Ureter (tissue), 1 donor: ENCODE measurements at places on chromosomes 5 and 9. TPM values are rescaled to one million over a fixed set of nuclear protein-coding genes. Genes with fewer than 3 reads are reported as not detected.

DNA sequence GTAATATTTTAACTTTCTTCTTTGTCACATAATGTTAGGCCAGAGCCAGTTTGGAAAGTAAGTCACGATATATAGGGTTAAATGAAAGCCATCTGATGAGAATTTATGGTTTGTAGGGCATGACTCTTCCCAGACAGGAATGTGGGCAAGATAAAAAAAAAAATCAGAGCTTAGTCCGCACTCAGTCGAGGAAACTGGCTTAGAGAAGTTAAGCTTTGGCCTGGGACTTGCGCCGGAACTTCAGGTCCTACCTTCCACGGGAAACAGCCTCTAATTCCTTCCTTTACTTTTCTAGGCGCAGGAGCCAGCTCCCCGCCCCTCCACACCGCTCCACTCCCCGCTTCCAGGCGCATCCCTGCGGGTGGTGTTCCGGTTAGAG lies 475 bp downstream of the DDX31 start:
- no peak for DNase-seq

Gene FRMPD1
- total RNA-seq: not detected

DNA sequence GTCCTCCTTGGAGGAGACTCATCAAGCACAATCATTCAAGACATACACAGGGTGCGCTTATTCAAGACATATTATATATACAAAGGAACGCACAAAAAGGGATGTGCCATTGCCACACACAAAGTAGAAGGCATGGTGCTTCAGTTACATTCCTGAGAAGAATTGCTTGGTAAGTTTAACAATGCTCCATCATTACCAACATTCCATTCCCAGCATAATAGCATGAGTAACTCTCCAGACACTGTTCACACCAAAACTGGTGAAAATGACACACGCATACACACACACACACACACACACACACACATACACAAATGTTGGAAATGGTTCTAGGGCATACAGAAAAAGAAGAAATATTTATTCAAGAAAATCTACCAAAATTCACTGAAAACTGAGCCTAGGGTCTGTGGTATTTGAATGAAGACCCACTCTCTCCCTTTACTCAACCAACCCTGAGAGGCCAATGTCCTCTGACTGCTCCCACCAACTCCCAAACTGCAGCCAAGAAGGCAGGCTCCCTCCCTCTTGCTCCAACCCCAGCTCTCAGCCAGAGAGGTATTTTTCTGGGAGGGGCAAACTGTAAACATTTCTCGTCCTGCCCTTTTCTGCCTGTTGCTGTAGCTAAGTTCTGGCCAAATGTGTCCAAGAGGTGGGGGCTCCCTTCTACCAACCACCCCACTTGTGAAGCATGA lies 19.9 kb downstream of the UGT3A1 start:
- no peak for DNase-seq

Gene TLX3
- not detected for total RNA-seq

Gene RPL7A
- total RNA-seq: 2,501 TPM

- DNase-seq: no peak
Measured at GRCh38 chr9:86939321-86939720, 8.0 kb downstream of the GAS1 start.

Gene USP20
- 42.1 TPM for total RNA-seq

DNA sequence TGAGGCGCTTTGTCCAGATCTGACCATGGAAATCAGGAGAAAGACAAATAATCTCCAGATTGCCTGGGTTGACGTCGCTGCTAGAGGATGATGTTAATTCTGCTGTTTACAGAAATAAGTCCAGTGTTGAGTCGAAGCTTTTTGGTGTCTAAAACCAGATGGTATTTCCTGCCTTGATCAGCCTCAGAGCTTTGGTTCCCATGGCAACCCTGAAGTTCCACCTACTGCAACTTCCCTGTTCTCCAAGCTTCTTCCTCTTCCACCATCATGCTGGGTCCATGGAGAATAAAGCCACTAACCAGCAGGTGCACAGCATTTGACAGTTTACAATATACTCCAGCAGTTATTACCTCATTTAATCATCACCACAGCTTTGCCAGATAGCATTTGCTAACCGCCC lies 18.0 kb upstream of the GABBR2 start:
- DNase-seq: no peak

Gene SV2C
- total RNA-seq: 0.60 TPM

DNA sequence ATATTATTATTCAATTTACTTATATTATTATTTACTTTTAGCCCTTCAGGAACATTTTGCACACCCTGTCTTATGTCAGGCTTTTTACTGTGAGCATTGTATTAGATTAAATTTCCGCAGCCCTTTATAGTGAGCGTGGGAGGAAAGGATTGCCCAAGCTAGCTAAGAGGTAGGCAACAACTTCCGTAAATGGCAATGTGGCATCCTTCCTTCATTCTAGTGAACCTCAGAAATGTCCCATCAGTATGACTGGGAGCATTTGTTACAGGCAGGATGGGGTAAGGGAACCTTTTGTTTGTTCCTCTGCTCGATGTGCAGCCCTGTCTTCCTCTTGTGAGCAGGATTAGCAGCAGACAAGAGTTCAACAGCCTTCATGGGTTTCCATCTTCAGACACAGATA lies 6.2 kb upstream of the CD180 start:
- no peak for DNase-seq

DNA sequence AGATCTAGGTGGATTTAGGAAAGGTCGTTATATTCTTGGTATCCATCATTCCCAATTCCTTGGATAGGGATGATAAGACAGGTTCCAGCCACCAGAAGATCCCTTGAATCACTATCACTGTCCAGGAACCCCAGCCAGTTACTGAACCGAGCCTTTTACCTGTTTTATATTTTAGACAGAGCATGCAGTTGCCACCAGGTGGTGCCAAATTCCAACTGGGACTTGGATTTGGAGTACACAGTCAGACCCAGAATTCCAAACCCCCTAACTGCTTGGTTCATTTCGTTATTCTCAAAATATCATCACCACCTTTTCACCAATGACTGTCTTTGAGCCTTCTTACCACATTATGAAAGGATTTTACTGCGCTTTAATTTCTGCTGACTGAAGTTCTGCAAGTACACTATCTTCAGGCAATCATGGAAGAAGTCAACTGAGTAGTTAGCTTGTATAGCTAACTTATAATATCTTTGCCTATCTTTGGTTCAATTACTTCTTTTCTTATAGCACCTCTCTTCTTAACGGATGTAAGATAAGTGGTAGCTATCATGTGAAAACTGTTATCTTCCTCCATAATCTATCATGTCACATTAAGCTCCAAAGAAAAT lies 191.8 kb downstream of the PRR16 start:
- no peak for DNase-seq

Gene CDH18
- total RNA-seq: not detected

Gene FGFR4
- 6.4 TPM for total RNA-seq

- DNase-seq: no peak
Measured at GRCh38 chr5:132115375-132115774, 41.8 kb downstream of the CSF2 start.

DNA sequence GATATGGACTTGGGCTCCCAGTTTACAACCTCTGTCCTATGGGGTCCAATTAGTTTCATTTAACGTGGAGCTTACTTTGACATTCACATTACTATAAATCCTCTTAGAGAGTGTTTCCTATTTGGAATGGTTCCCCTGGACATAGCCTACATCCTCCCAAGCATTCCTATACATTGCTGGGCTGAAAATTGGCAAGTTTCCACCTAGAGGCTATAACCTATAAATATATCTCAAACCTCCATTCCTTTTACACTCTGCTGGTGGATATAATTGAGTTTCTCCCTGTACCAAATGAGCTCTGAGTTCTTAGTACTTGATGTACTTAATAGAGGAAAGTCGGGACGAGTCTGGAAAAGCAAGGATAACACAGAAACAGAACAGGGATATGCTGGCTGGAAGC lies 172.8 kb downstream of the ASTN2 start:
- DNase-seq: no peak

Gene GKAP1
- 9.5 TPM for total RNA-seq

DNA sequence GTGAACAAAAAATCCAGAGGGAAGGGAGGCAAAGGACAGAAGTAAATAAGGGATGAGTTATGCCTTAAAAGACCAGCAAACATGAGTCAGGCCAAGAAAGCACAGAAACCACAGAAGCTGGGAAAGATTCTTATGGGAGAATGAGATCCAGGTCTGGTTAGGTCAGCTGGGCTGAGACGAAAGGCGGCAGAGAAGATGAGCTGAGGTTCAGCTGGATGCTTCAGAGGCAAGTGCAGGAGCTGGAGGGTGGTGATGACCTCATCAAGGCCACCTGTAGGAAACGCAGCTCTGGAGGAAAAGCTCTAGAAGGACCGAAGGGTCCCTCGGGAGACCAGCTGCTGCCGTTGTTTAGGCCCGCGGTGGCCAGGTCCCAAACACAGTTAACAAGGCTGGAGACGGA lies 152.0 kb downstream of the MYO10 start:
- no peak for DNase-seq
